ENCODE measurements at places on chromosomes 2 and 18. TPM values are rescaled to one million over a fixed set of nuclear protein-coding genes. Genes with fewer than 3 reads are reported as not detected.

The GAL3ST2 gene
- total RNA-seq: 0.20 TPM

The TCF4 gene
- 1.2 TPM for total RNA-seq

The CRYGD gene
- not detected for total RNA-seq

The EPG5 gene
- total RNA-seq: 24.5 TPM

The TGFA gene
- not detected for total RNA-seq

The PSMA8 gene
- total RNA-seq: 1.1 TPM

Data from activated CD8-positive, alpha-beta memory T cell treated with anti-CD3 and anti-CD28 coated beads, Interleukin-2, amount 10 ng/mL, durations not matched to agents 7 days and 5 days (primary cell).